Upper lobe of left lung (tissue), 6 donors: ENCODE measurements at places on chromosomes 12 and 14. TPM values are rescaled to one million over a fixed set of nuclear protein-coding genes. Genes with fewer than 3 reads are reported as not detected.

ZNF891 gene
- total RNA-seq, result 1.1 TPM

TSHR gene
- not detected for total RNA-seq

AKT1 gene
- total RNA-seq, result 186 TPM

TAS2R31 gene
- 1.6 TPM for total RNA-seq

PRPH gene
- total RNA-seq, result not detected

ALKBH2 gene
- 13.6 TPM for total RNA-seq

PLA2G1B gene
- 73.2 TPM for total RNA-seq

CD163 gene
- total RNA-seq, result 389 TPM

DNA sequence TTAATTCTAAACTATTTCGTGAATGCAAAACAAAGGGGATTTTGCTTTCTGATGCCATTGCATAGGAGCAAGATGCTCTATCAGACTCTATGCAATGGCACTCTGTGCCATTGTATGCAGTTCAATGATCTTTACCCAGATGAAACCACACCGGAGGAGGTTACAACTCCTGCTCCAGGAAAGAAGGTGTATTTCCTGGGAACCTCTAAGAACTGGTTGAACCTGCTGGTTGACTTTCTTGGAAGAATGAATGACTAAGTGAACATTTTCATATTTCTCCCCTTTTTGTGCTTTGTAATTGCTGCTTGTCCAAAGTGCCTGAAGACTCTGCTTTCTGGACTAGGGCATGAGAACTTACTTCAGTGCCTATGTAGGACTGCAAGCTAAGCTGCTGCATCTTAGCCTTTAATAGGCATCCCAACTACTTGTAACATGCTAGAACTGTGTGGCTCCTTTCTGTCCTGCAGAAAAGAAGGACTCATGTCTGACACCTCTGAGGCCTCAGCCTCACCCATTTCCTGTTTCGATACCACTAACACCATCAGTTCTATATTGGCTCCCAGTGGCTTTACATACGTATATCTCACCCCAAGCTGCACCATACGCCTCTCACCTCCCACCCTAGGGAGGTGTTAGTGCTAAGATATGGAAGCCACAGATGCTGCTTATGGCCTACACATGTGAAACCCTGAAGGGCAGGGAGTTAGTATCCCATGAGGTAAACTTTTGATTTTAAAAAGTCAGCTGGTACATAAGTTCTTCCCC is 193.5 kb upstream of the CNOT2 start:
- H3K27ac ChIP-seq, result no peak overlapping the region
- H3K4me3 ChIP-seq, result no peak overlapping the region
- no peak for DNase-seq
- no peaks in the 10 kb centered on the region for H3K27me3 ChIP-seq
- H3K36me3 ChIP-seq, result no peaks in the 10 kb centered on the region

- no peaks in the 10 kb centered on the region for H3K27me3 ChIP-seq
- H3K4me1 ChIP-seq, result no peaks in the 10 kb centered on the region
- no peak for DNase-seq
- no peaks in the 10 kb centered on the region for H3K36me3 ChIP-seq
- no peak overlapping the region for H3K4me3 ChIP-seq
These were observed 46.0 kb downstream of the JKAMP start for GRCh38 chr14:59530349-59530748.

GRCh38 chr12:119578112-119578511 is 15.5 kb upstream of the TMEM233 start:
- H3K4me1 ChIP-seq, result no peaks in the 10 kb centered on the region
- H3K4me3 ChIP-seq, result no peak overlapping the region
- no peaks in the 10 kb centered on the region for H3K36me3 ChIP-seq
- no peaks in the 10 kb centered on the region for H3K27me3 ChIP-seq

GRCh38 chr12:123102781-123103503 is 47.9 kb downstream of the PITPNM2 start:
- no peaks in the 10 kb centered on the region for H3K36me3 ChIP-seq
- peak overlapping the region; percentile 81 for H3K27ac ChIP-seq
- peaks cover 69% of the 10 kb centered on the region for H3K4me1 ChIP-seq
- no peak for DNase-seq
- H3K4me3 ChIP-seq, result no peak overlapping the region
